Hippocampal formation (tissue), 2 donors: ENCODE measurements at places on chromosomes 2 and 18.
A peak's percentile ranks its signal among the peaks of the same experiment; 100 is the strongest.

GRCh38 chr2:219437690-219438206, 3.1 kb downstream of the SPEG start:
- no peak for DNase-seq

- no peak for DNase-seq
Observed at GRCh38 chr2:67880291-67880761, 182.5 kb downstream of the C1D start.

- no peak for DNase-seq
Observed at GRCh38 chr2:14550658-14551057, 81.9 kb upstream of the LRATD1 start.

DNA sequence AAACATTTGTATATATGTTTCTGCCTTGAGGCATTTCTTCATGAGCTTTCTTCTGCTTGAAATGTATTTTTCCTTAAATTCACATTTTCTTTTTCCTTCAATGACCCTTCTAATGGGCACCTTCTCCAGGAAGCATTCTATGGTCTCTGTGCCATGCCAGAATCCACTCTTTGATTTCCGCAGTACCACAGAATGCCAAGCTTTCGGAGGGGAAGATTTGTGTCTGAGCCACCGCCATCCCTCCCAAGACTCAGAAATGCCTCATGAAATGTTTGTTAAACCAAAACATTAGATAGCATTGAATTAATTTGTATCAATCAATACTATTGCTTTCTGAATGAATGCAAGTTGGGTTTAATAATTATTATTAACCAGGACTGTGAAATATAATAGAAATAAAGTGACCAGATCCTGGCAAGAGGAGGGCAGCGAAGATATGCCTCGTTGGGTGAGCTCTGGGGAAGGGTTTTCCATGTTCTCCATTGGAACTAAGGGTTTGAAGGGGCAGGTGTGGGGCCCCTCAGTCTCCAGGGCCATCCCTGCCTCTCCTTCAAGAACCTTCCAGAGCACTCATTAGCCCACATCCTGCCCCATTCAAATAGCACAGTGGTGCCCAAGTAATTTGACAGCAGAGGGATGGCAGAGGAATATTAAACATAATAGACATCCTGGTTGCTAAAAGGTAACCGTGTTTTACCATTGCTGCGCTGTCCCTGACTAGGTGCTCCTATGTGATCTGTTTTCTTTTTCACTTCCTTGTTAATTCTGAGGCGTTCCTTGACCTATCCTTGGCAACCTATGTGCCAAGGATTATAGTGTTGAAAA, 189.6 kb downstream of the MYCN start:
- no peak for DNase-seq

DNA sequence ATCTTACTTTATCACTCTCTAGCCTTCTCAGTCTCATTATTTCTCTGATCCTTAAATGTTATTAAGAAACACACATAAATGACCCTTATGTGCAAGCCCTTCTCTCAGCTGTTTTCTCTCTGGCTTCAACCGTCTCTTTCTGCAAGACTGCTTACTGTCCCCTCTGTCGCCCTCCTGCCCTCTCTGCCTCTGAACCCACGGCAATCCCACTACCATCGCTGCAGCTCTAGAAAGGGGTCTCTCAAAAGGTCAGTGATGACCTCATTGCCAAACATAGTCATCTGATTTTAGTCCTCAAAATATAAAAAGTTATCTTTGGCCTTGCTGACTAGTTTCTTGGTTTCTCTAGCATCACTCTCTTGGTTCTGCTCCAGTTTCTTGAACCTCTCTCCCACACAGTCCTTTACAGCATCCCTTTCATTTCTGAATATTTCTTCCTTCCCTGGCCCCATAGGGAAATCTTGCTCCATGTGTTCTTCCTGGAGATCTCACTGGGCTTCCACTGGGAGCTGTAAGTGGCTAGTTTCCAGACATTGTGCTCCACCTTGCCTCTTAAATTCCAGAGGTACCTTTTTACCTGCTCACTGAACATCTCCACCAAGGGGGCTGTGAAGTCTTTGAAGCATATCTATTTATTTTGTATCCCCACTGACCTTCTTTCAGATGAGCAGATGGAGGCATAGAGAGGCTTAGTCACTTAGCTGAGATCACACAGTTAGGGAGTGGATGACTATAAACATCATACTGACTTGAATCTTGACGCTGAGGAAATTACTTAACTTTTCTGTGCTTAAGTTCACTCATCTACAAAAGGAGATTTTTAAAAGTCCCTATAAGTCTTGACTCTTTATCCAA, 96.2 kb downstream of the PDE1A start:
- no peak for DNase-seq

- peak; percentile 42 for DNase-seq
Observed at GRCh38 chr2:110157153-110157793, 41.7 kb upstream of the MALL start.

DNA sequence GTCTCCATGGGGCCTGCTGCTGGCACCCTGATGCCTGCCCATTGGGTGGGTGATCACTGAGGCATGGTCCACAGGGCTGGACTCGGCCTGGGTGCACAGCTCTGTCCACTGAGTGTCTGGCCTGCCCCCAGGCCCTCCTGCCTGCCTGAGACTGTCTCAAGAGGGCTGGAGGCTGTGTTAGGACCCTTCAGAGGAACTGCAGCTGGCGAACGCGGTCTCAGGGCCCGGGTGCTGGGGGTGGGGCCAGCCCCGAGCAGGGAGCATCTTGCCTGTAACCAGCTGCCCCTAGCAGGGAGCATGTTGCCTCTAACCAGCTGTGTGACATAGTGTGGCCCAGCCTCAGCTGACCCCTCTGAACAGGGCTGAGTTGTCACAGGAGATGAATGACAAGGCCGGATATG, 50.0 kb downstream of the TWIST2 start:
- no peak for DNase-seq

DNA sequence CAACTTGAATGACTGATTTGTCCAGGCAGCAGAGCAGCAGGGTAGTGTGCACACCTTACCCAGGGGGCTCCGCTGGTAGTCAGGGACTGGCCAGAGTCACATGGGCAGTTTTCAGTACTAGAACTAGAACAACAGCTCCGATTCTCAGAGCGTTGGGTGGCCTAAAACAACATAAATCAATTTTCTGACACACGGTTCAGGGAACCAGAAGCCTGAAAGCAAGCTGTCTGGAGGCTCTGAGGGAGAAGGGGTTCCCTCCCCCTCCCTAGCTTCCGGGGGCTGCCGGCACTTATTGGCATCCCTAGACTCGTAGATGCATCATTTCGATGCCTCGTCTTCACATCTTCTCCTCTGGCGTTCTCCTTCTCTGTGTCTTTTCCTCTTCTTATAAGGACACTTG, 13.4 kb upstream of the ITGB6 start:
- DNase-seq = no peak

GRCh38 chr2:62147610-62148301, 48.2 kb upstream of the B3GNT2 start:
- no peak for DNase-seq

GRCh38 chr2:27802547-27802946, 31.0 kb downstream of the MRPL33 start:
- DNase-seq = no peak
